ENCODE measurements at places on chromosomes 11 and 22.

GRCh38 chr11:82869657-82870056, 30.6 kb downstream of the PRCP start:
- DNase-seq: no peak

GRCh38 chr11:63622323-63622722, 8.1 kb upstream of the PLAAT3 start:
- no peak for DNase-seq

GRCh38 chr22:38718414-38718813, 12.7 kb downstream of the GTPBP1 start:
- peak; percentile 87 for DNase-seq

DNA sequence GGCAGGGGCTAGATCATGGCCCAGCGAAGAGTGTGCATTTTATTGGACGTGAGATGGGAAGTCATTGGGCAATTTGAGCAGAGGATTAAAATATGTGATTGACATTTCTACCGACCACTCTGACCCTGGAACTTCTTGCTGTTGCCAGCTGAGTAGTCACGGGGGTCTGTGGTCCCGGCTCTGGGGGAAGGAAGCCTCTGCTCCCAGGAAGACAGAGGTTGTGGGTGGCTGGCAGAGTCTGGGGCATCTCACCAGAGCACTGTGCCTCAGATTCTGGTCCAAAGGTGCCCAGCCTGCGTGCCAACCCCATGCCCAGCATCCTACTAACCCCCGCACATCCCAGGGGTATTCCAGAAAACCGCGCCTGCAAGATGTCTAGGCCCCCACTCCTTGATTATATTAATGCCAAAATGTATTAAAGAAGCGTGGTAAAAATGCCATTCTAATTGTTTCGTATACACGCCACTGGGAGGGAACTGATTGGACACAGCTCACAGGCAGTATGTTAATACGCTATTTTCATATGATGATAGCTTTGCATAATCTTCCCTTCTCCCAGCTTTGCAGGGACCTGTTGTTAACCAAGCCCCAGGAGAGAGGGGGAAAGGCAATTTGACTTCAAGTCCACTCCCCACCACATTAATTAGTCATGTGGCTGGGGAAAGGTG, 25.3 kb upstream of the LMO1 start:
- DNase-seq: no peak

- no peak for DNase-seq
Measured at GRCh38 chr11:34890812-34891211, 25.4 kb downstream of the APIP start.

GRCh38 chr11:16809886-16810668, 71.6 kb downstream of the C11orf58 start:
- no peak for DNase-seq

DNA sequence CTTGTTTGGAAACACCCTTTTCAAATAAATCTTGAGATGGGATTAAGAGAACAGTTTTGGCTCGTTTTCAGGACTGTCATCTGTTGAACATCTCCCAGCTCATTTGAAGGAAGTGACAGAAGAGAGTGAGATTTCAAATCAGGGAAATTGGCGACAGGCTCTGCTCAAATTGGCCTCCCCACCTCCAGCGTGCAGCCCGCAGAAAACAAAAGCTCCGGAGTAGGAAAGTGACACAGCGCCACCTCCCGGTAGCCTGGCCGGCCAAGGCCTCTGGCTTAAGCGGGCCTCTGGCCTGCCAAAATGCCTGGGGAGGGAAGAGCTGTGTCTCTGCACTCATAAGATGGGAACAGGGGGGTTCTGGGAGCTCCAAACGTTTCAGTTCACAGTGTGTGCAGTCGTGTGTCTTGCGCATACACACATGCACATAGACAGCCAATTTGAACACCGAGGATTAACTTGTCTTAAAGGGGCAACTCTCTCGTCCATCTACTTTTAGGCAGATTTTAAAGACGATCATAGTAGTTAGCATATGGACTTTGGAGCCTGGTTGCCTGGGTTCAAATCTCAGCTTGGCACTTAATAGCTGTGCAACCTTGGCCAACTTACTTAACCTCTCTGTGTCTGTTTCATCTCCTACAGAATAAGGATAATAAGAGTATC, 132.7 kb upstream of the RCN1 start:
- peak; percentile 96 for DNase-seq

GRCh38 chr22:49962751-49963646, 2.4 kb downstream of the PIM3 start:
- DNase-seq: peak; percentile 43

DNA sequence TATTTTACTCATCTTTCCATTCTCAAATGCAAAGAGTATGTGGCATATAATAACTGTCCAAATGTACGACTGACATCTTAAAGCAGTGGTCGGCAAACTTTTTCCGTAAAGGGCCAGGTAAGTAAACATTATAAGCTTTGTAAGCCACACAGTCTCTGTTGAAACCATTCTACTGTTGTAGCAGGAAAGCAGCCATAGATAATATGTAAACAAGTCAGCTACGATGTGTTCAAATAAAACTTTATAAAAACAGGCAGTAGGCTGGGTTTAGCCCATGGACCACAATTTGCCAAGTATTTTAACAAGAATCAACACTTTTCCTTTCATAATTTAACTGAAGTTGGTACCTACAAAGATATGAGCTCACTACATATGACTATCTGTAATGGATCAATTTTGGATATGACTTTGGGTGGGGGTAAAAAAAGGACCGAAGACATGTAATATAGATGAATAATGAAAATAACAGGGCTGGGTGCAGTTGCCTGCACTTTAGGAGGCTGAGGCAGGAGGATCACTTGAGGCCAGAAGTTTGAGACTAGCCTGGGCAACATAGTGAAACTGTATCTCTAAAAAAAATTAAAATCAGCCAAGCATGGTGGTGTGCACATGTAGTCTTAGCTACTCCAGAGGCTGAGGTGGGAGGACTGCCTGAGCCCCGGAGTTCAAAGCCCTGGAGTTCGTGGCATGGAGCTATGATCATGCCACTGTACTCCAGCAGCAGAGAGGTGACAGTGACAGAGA, 5.7 kb downstream of the RDX start:
- DNase-seq: no peak

DNA sequence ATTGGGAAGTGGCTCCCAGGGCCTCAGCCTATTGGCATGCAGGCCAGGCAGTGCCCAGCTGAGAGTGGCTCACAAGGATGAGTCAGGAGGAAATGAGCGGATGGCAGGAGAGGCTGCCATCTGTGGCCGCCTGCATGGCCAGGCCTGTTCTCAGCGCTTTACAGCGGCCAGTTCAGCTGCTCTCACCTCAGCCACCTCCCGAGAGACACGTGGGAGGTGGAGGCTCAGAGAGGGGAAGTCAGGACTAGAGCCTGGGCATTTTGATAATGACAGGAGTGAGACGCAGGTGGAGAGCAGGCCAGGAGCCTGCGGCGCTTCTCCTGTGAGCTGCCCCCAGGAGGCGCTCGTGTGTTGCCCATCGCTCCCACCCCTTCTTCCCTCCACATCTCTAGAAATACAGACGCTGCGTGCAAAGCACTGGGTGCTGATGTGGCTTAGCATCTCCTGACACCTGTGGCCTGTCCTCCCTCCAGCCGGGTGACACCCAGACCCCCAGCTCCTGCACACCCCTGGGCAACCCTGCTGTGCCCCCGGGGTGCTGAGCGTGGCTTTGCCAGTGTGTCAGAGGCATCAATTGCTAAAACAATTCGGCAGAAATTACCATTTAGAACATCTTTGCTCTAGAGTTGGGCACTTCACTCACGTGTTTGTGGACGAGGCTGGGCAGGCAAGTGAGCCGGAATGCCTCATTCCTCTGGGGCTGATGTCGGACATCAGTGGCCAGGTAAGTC, 21.4 kb upstream of the PANX2 start:
- peak; percentile 90 for DNase-seq

DNA sequence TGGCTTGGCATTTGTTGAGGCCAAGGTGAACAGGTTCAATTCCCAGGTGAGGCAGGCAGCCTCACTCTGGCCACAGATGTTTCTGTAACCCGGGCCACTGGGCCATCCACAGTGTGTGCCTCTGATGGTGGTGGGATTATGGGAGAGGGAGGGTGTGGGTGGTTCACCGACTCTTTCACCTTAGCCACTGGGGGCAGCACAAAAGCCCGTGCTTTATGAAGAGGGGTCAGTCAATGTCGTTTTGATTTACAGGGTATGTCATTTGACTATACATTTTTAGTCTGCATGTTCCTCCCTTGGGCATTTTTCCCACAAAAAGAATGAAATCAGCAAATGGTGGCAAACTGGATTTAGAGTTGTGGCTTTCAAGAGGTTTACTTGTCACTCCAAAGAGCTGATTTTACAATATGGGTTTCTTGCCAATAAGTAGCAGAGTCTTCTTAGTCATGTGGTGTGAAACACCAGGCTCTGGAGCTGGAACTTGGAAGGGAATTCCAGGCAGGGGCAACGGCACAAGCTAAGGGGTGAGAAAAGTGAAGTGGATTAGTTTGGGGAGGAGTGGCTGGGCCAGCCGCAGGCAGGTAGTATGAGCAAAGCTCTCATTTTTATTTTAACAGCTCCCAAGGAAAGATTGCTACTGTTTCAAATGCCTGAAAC, 217.8 kb upstream of the ZBED5 start:
- peak; percentile 66 for DNase-seq

GRCh38 chr11:98358551-98358950, 662.2 kb upstream of the CNTN5 start:
- DNase-seq: no peak

DNA sequence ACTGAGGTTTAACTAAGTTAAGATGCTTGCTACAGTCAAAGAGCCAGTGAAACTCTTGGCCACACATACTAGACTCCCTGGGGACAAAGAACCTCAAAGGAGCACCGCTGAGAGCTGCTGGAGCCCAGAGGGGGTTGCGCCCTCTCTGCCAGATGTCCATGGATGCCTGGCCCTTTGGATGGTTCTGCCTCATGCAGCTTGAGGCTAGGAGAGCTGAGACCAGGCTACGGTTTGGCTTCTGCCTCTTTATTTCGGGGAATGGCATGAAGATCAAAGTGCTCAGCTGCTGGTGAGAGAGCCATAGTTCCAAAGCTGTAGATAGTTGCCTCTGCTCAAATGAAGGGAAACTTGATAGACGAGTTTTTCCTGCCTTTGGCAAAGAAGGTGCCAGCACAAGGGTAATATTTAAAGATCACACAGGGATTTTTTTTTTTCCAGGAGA, 43.0 kb downstream of the RASSF10 start:
- DNase-seq: no peak

DNA sequence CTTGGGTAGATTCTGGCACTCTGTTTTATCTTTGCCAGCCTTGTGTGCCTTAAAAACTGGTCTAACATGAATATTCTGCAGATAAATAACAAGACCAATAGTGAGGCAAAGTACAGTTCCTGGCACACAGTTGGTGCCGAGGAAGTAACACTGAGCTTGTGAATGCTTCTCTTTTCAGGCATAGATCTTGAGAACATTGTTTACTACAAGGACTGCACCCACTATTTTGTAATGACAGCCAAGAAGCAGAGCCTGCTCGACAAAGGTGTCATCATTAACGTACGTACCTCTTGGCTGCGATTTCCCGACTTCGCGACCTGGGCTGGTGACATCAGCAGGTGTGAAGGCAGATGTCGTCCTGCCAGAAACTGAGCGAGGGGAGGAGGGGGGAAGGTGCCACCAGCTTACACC, 105.7 kb downstream of the MICAL2 start:
- DNase-seq: no peak

DNA sequence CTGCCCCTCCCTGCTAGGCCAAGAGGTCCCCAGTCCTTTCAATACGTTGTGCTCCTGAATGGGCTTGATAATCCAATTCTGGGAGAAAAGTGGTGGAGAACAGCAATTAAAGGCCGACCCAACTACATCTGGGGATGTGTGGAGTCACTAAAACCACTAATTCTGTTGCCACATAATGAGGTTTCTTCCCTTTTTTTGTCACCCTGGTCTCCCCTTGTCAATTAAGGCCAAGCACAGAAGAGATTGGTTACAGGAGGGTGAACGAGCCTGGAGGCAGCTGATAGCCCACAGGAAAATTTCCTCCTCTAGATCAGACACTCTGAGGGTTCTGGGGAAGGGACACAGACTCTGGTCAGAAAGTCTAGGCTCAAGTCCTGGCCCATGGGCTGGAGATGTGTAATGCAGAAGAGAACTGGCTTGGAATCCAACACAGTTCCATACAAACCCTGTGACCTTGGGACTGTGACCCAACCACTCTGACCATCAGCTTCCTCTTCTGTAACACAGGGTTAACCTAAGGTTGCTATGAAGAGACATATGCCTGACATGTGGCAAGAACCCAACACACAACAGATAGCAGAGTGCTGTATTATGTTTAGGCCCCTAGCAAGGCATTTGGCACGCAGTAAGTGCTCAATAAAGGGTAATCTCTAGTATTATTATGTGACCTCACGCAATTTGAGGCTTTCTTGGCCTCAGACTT, 146.4 kb downstream of the CHST1 start:
- DNase-seq: peak; percentile 10

DNA sequence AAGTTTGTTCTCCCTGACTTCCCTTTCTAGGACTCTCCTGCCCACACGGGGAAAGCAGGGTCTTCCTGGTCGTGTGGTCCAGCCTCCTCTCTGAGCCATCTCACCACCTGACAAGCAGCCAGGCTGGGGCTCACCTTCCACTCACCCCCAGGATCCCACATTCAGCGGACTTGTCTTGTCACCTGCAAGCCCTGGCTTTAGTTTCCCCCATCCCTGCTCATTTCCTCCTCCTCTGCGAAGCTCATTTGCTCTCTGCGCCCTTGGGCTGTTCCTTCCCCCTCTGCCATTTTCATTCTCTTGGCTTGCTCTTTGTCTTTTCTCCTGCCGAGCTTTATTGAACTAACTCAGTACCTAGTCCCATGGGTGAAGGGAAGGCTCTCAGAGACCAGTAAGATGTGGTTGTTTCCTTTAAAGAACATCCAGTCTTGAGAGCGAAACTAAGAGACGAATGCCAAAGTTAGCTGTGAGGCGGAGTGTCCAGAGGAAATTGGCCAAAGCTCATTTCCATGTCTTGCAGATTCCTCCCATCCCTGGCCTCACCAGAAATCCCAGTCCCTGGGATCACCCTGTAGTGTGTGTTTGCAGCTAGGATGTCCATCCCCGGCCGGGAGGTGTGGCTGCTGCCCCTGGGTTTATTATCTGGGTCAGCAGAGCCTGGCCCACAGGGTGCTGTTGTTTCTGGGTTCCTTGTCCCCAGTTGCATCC, 2.0 kb downstream of the ST14 start:
- DNase-seq: no peak

GRCh38 chr11:11400635-11401232, 47.7 kb upstream of the CSNK2A3 start:
- DNase-seq: peak; percentile 84

- DNase-seq: peak; percentile 68
Measured at GRCh38 chr22:24494528-24495364, at the start of gene UPB1. UPB1 (plus strand) TSS chr22:24495332; CDS start chr22:24495404, 72 bp downstream.

GRCh38 chr11:120579611-120580031, 68.1 kb downstream of the GRIK4 start:
- no peak for DNase-seq

DNA sequence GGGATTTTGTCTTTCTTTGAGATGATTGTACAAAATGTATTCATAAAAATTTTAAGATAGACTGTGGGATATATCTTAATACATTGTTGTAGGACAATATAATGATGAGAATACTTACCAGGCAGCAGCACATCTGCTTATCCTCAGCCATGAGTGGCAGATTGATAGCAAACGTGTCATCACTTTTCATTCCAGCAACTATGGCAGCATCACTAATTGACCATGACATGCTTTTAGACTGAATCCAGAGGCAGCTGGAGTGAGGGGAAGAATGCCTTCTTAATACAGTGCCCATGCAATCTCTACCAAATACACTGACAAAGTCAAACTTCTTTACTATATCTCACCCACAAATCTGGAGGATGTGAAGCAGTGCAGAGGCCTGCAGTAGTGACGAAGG, 755.2 kb upstream of the RAG2 start:
- no peak for DNase-seq
